ENCODE measurements at places on chromosomes 2 and 18.
A peak's percentile ranks its signal among the peaks of the same experiment; 100 is the strongest.

DNA sequence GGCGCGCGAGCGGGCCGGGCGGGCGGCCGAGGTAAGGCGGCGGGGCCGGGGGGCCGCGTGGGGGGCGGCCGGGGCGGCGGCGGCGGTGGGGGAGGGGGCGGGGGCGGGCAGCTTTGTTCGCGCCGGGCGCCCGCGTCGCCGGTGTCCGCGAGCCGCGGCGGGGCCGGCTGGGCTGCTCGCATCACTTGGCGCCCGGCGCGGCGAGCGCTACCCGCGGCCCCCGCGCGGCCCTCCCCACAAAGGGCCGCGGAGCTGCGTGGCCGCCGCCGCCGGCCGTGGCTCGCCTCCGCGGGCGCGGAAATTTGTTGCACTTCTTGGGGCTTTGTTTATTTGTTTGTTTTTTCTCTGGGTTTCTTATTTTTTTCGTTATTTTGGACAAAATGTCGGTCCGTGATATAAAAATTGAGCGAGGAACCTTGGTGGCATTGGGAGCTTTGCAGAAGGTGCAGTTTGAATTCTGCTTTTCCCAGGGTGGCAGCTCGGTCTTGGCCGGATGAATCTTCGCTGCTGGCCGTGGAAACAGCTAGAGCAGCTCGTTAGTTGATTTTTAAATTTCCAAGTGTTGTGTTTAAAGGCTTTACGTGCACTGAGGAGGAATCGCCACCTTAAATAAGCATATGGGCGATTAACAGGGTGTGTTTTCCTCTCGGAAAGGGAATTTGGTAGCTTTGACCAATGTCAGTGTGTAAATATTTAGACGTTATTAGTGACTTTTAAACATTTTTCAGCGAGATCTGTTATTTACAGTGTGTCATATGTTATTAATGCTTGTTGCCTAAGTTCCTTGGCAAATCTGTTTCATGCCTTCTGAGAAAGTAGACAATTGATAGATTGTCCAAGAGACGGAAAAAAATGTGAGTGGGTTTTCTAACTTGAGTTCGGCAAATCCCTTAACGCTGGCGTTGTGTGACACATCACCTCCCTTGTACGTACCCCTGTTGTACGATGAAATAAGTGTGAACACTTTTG is 822 bp downstream of the UBE2E3 start:
- DNase-seq, result peak; percentile 78

DNA sequence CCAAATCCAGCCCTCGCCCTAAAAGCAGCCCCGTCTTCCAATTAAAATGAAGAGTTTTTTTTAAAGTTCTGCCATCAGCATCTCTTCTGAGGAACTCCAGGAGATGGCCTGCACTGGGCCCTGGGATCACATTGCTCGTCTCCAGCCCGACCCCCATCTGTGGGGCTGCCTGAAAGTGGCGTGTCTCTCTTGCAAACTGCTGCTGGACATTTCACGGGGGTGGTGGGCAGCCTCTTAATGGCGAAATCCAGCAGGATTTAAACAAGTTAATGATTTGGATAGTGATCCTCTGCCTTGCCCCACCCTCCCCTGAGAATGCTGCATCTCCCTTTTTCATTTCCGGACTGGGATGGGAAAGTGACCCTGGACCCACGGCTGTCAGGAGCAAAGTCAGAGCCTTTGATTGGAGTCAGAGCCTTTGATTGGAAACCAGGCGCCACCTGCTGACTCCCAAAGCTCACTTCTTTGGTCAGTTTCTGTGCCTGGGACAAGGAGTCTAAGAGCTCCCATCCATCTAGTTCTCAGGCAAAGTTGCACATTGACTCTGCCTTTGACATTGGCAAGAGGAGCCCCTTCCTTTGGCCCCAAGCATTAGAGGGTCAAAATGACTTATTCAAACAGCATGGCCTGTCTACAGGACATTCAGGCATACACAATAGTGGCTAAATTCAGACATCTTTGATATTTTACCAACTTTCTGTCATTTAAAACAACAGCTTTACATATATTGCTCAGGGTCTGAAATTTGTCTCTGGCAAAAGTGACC is 155.2 kb downstream of the SH3BP4 start:
- peak; percentile 55 for DNase-seq

- peak; percentile 47 for DNase-seq
Observed at GRCh38 chr2:164896634-164897355, 55.2 kb upstream of the COBLL1 start.

DNA sequence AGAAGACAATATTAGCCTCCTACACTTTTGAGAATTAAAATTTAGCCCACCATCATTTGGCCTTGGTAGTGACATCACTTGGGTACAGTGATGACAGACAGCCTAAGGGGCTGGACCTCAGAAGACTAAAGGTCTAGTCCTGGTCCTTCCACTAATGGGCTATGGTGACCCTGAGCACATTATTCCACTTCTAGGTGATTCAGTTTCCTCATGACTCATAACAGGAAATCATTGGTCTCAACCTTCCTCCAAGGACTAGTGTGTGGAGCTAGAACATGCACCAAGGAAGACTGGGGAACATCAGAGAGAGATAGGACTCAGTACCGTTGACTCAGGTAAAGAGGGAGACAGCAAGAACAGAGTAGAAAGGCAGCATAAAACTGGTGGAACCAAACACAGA is 64.0 kb downstream of the TFCP2L1 start:
- no peak for DNase-seq

DNA sequence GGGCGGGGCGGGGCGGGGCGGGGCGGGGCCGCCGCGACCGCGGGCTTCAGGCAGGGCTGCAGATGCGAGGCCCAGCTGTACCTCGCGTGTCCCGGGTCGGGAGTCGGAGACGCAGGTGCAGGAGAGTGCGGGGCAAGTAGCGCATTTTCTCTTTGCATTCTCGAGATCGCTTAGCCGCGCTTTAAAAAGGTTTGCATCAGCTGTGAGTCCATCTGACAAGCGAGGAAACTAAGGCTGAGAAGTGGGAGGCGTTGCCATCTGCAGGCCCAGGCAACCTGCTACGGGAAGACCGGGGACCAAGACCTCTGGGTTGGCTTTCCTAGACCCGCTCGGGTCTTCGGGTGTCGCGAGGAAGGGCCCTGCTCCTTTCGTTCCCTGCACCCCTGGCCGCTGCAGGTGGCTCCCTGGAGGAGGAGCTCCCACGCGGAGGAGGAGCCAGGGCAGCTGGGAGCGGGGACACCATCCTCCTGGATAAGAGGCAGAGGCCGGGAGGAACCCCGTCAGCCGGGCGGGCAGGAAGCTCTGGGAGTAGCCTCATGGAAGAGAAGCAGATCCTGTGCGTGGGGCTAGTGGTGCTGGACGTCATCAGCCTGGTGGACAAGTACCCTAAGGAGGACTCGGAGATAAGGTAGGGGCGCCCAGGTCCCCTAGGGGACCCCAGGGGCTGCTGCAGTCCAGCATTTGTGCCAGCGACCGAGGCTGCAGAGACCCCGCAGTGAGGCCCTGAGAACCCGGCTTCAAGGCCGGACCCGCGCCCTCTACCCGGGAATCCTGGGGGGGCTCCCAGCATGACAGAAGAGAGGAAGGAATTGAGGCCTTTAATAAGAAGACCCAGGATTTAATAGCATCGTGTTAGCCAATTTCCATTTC is at the start of gene KHK:
KHK (plus strand) TSS at position 49 of the 870 bp plus-strand sequence; CDS start at position 537, 488 bp downstream.
- peak; percentile 16 for DNase-seq

- DNase-seq, result no peak
Observed at GRCh38 chr2:210227290-210228088, 2.2 kb upstream of the ACADL start.

- DNase-seq, result no peak
Observed at GRCh38 chr2:2804528-2804927, 473.5 kb upstream of the MYT1L start.
